ENCODE measurements at places on chromosomes 12 and 14. TPM values are rescaled to one million over a fixed set of nuclear protein-coding genes. Genes with fewer than 3 reads are reported as not detected.

Gene IRAK3
- 16.1 TPM for total RNA-seq

Gene UBE2N
- total RNA-seq: 134 TPM

Gene TPPP2
- total RNA-seq: not detected

Gene KLHL33
- not detected for total RNA-seq

Gene P2RX2
- not detected for total RNA-seq

Gene CLEC14A
- 259 TPM for total RNA-seq

Gene GPD1
- not detected for total RNA-seq

Gene A2ML1
- not detected for total RNA-seq

Gene TPH2
- not detected for total RNA-seq

Gene DGKA
- 62.8 TPM for total RNA-seq

Gene KLRC1
- total RNA-seq: not detected

Gene FAM181A
- not detected for total RNA-seq

Gene PCED1B
- total RNA-seq: 0.40 TPM

Gene KRT77
- not detected for total RNA-seq

Gene TTC7B
- total RNA-seq: 62.5 TPM

Gene CEP170B
- 30.2 TPM for total RNA-seq

Gene KERA
- total RNA-seq: not detected

Gene NGB
- total RNA-seq: not detected

Gene KRT78
- total RNA-seq: not detected

Gene CCDC184
- 0.36 TPM for total RNA-seq

Gene RPS26
- 1,015 TPM for total RNA-seq

Gene PTPN21
- total RNA-seq: 7.5 TPM

Gene DDX47
- total RNA-seq: 104 TPM

Gene LRIG3
- total RNA-seq: 94.5 TPM

Gene KLRC3
- total RNA-seq: not detected

Gene TUBA1C
- 869 TPM for total RNA-seq

Gene NRXN3
- 0.22 TPM for total RNA-seq

Gene NRIP2
- not detected for total RNA-seq

Gene MSRB3
- total RNA-seq: 58.2 TPM

Gene CMA1
- total RNA-seq: not detected

Gene CCDC196
- total RNA-seq: not detected

Gene TMEM260
- total RNA-seq: 22.9 TPM

Gene CACNA2D4
- total RNA-seq: 0.43 TPM

Gene GPR135
- total RNA-seq: 7.6 TPM

Gene CFL2
- total RNA-seq: 103 TPM

Gene KCNA5
- total RNA-seq: not detected

Gene SLC4A8
- total RNA-seq: 5.5 TPM

Gene INHBC
- not detected for total RNA-seq

Gene CLEC4D
- total RNA-seq: not detected

Gene ENDOU
- total RNA-seq: not detected

Gene FAM90A1
- not detected for total RNA-seq

Gene CRADD
- 12.9 TPM for total RNA-seq

Gene ISM2
- total RNA-seq: not detected

Gene KCNJ8
- not detected for total RNA-seq

Gene CLEC2A
- not detected for total RNA-seq

Gene CLEC9A
- total RNA-seq: not detected

Gene GON7
- 29.5 TPM for total RNA-seq

Gene TSPAN11
- 3.2 TPM for total RNA-seq

Gene RBP5
- total RNA-seq: not detected

Gene VDR
- total RNA-seq: 1.1 TPM

Gene CABP1
- not detected for total RNA-seq

Gene ADAMTS20
- not detected for total RNA-seq

Gene POTEM
- total RNA-seq: not detected

Gene FSCB
- not detected for total RNA-seq

Gene C12orf54
- not detected for total RNA-seq

Gene CCDC177
- total RNA-seq: not detected

Gene DAO
- not detected for total RNA-seq

Data from thoracic aorta endothelial cell (primary cell).